ENCODE measurements at places on chromosomes 2 and 18. TPM values are rescaled to one million over a fixed set of nuclear protein-coding genes. Genes with fewer than 3 reads are reported as not detected.

The SAG gene
- total RNA-seq: not detected

The ZEB2 gene
- 35.8 TPM for total RNA-seq

The FLACC1 gene
- total RNA-seq: 1.8 TPM

The BABAM2 gene
- total RNA-seq: 65.6 TPM

The SLC5A7 gene
- not detected for total RNA-seq

The CABLES1 gene
- 8.0 TPM for total RNA-seq

The ANKRD30BL gene
- total RNA-seq: not detected

The ACMSD gene
- total RNA-seq: not detected

The GRP gene
- total RNA-seq: not detected

The CAPN14 gene
- total RNA-seq: 0.31 TPM

The EVX2 gene
- not detected for total RNA-seq

The BCL11A gene
- 0.07 TPM for total RNA-seq

The LBH gene
- total RNA-seq: 121 TPM
